ENCODE measurements at places on chromosomes 5 and 9. TPM values are rescaled to one million over a fixed set of nuclear protein-coding genes. Genes with fewer than 3 reads are reported as not detected.

RAB3C gene
- not detected for total RNA-seq

FCN2 gene
- not detected for total RNA-seq

GHR gene
- 3.5 TPM for total RNA-seq

MCC gene
- 50.8 TPM for total RNA-seq

NFX1 gene
- 23.9 TPM for total RNA-seq

FGF18 gene
- total RNA-seq = under 0.01 TPM

Data from bronchial smooth muscle cell (primary cell).